ENCODE measurements at places on chromosomes 11 and 22.

DNA sequence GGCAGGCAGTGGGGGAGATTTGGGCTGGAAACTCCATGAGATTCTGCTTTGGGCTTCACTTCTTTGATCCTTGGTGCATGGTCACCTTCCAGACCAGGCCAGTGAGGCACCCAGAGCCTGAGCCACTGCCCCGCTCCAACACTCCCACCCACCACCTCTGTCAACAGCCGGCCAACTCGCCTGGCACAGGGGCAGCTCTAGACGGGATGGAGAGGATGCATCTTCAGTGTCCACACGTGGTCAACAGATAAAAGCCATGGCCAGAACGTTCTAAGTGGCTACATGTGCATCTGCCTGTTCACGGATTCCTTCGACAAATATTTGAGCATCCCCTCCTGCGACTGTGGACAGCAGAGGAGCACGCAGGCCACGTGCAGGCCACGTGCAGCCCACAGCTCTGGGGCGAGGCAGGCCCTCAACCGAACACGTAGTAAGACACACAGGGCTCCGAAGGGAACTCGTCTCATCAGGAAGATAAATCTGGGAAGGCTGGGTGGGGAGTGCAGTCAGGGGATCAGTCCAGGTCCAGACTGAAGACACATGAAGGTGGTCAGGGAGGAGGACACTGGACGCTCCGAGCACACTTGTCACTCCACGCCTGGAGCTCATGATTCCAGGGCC is 1.2 kb downstream of the LRRC56 start:
- DNase-seq = no peak

DNA sequence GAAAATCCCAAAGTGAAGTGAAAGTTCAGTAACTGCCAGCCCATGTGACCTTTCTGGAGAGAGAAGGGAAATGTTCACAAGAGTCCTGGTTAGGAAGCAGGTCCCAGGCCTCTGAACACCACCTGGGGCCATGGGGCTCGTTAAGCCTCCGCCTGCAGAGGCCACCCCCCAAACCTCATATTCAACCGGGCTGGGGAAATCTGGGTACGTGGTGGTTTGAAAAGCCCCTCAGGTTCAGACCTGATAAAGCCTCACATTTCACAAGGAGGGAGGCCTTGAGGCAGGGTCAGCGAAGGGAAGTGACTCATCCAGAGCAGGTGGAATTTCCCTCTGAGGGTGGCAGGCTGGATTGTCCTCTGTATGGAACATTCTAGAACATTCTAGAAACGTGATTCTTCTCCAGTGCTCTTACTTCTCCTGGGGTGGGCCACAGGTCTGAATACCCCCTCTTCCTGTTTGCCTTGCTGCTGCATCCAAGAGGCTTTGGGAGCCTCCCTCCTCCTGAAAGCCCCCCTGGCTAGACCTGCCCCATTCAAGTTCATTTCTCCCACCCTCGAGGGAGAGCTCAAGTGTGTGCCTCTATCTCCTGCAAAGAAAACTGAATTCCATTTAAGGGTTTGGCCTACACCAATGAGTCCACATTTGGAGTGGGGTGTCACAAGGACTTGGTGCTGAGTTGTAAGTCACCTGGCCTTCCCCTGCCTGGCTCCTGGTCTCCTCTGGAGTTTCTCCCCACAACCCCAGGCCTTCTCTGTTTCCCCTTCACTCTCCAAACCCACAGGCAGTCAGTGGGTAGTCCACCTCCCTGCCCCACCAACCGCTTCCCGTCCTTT is 6.3 kb downstream of the FXYD2 start:
- DNase-seq = peak; percentile 58

GRCh38 chr11:64772303-64773018 is 5.9 kb downstream of the SF1 start:
- no peak for DNase-seq

DNA sequence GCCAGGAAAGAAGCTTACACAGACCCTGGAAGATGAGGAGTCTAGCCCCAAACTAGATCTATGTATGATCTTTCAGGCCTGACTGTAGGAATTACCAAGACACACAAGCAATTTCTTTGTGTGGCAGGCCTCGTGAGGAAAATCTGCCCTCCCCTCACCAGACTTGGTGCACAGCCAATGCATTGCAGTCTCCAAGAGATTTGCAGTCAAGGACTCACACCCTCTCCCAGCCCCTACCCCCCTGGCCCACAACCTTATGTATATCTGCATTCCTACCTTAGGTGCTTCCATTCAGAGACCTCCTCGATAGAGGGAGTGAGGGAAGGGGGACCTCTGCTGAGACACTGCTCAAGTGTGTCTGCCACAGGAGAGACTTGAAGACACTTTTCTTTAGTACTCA is 9.8 kb downstream of the OR8B12 start:
- no peak for DNase-seq

- DNase-seq = peak; percentile 64
Measured at GRCh38 chr22:49657275-49657973, 170.2 kb downstream of the BRD1 start.

GRCh38 chr11:128725630-128726319 is 31.9 kb downstream of the FLI1 start:
- no peak for DNase-seq

GRCh38 chr22:33393432-33393831 is 335.3 kb upstream of the SYN3 start:
- no peak for DNase-seq

DNA sequence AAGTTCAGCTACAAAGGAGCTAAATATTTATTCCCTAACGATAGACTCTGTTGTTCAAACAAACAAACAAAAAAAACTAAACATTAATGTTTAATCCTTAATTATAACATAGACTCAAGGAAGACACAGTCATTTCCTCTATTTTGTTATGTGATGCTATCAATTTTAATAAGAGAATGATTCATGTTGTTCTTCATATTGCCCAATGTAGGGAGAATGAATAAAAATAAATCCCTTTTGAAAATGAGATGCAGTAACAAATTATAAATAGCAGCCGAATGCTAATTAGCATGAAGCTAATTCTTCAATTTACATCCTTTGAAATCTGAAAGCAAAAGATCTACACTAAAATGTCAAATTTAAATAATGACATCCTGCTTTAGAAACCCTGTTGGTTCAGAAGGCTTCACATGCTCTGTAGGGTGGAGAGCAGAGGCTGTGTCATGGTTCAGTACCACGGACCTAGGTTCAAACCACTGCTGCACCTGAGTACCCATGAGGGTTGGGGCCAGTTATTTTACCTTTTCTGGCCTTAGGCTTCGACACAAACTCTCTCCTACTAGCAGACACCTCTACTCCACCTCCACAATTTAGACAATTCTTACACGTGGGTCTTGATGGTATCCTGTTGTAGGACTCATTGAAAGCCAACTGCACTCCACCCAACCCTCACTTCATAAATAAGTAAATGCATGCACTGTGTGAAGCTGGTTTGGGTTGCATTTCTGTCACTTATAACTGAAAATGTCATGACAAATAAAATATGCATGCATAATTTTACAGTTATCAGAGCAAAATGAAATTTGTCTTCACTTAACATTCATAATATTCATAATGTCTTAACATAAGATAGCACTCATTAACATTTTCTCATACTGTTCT is 89.0 kb downstream of the RRAS2 start:
- no peak for DNase-seq

DNA sequence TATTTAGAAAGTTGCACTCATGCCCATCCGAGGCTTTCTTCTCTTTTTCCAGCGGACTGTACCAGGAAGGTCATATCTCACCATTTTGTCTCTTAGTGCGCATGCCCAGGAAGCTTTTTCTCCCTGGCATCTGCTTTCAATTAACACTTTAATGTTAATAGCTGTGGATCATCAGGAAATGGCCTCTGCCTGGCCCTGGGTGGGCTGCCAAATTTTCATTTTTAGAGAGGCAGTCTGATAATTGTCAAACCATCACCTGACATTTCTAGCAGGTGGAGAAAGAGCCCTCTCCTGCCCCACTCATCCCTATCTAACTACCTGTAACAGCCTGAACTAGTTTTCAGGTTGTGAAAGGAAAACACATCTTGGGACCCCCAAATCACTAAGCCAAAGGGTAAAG is 257.4 kb upstream of the LRRC4C start:
- no peak for DNase-seq

DNA sequence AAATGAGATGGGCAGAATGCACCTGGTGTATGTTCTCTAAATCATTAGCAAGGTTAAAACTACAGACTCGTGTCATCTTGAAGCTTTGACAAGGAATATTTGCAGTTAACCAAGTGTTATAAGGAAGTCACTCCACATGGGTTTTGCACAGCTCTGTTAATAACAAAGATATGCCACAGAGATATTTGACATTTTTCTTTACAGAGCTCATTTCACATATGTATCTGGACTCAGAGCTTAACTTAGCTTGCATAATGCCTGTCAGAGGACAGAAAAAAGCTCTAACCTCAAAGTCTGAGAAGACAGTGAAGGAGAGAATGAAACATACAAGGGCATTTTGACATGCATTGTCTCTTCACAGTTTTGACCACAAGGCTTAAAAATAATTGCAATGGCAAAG is 105.5 kb downstream of the C11orf87 start:
- DNase-seq = no peak

DNA sequence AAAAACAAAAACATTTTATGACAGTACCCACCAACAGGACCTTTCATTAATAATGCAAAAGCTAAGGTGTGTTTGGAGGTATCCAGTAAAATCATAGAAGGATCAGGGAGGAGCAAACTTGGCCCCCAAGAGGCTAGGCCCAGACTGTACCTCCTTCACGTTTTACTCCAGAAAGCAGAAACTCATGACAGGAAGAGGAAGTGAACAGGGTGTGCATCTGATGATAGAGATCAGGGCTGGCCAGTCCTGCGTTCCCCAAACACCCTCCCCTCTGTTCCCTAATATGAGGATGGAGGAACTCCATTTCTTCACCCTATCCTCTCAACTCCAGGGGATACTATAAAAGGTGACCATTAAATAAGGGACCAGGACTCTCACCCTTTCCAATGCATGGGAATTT is 10.2 kb upstream of the MS4A12 start:
- DNase-seq = no peak

DNA sequence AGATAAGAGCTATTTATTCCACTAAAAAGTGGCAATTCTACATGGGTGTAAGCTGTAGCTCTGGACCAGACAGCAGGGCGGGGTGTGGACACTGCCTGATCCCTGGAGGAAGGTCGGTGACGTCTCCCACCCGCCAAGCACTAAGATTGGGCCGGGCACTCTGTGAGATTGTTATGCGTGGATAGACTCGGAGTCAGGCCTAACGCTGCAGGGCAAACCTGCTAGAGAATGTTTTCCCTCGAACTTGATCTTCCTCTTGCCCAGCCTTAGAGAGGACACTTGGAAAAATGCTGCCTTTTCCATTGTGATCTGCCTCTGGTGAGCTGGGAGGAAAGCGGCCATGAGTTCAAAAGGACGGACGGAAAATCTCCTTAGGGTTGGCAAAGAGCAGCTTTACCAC is 1273.4 kb downstream of the TBC1D22A start:
- no peak for DNase-seq

DNA sequence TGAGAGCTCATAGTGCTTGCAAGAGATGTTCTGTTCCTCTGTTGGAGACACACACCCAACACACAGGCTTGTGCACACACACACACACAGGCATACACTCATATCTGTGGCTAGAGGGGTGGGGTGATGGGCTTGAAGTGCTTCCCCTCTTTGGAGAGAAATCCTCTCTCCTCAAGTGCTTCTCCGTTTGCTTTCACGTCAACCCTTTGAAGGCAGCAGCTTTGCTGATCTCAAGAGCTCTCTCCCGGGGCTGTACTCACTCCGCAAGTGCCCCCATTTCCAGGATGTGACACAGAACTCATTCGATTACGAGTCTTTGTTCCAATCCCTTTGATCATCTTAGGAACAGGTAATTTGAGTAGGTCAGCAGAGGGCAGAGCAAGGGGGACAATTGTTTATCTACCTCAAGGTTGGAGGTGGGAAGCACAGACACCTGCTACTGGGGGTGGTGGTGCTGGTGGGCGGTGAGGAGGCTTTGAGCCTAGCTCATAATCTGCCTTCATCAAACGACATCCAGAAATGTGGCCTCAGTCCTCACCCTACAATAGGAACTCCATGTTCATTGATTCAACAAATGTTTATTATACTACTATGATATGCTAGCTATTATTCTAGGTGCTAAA is 529.8 kb upstream of the CADM1 start:
- DNase-seq = no peak

- no peak for DNase-seq
Measured at GRCh38 chr11:21723678-21724077, 469.2 kb upstream of the ANO5 start.

- no peak for DNase-seq
Measured at GRCh38 chr11:134339756-134340155, 8.0 kb downstream of the GLB1L2 start.

GRCh38 chr11:130389335-130389935 is 39.0 kb downstream of the ADAMTS8 start:
- no peak for DNase-seq

- no peak for DNase-seq
Measured at GRCh38 chr11:78830277-78830819, 255.7 kb upstream of the NARS2 start.

DNA sequence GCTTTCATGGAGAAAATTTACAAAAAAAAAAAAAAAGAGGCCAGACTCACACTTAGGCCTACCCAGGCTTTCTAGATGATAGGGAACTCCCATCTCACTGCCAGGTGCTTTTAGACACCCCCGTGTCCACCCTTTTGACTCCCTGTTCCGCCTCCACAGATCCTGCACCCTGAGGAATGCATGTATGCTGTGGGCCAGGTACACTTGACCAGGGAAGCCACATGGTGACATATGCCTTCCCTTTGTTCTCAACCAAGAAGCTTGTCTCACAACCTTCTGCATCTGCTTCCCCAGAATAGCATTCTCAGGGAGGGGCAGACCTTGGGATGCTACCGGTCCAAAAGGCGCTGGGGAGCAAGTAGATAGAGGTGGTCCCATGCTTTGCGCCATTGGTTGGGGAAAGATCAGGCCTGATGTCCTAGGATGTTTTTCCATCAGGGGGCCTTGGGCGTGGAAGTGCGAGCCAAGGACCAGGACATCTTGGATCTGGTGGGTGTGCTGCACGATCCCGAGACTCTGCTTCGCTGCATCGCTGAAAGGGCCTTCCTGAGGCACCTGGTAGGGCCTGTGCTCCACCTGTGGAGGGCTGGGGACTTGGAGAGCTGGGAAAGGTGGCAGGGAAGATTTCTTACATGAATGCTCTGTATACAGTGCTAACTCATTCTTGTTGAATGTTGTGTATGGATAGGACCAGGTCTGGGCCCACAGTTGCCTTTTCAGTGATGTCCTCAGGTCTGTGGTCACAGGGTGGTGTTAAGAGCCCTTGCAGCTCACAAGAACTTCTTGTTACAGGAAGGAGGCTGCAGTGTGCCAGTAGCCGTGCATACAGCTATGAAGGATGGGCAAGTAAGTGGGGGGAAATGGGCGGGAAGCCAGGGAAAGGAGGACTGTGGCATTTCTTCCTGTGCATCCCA is 7.5 kb downstream of the HMBS start:
- DNase-seq = no peak

DNA sequence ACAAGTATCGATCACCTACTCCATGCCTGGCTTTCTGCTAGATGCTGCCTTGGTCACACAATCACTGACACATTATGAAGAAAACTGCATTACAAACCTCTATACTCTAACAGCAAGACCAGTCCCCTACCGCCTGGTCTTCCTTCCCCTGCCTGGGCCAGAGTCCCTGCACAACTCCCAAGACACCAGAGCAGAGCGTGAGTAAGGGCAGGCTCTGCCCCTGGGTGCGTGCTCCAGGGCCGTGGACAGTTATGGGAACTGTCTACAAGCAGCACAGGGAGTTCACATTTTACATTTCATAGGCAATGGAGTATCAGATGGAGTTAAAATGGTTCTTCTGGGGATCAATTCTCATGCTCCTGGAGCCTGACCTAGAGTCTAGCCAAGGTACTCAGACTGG is 6.5 kb downstream of the FZD4 start:
- no peak for DNase-seq

- DNase-seq = no peak
Measured at GRCh38 chr11:127564810-127565209, 564.2 kb upstream of the KIRREL3 start.

All from activated naive CD8-positive, alpha-beta T cell treated with anti-CD3 and anti-CD28 coated beads, Interleukin-2, amount 10 ng/mL, durations not matched to agents 7 days and 5 days (primary cell).